Stimulated activated CD8-positive, alpha-beta memory T cell treated with anti-CD3 and anti-CD28 coated beads, Interleukin-15, amount 100 ng/mL, for 4 hours (primary cell): ENCODE measurements at places on chromosomes 6 and 20.
A peak's percentile ranks its signal among the peaks of the same experiment; 100 is the strongest.

DNA sequence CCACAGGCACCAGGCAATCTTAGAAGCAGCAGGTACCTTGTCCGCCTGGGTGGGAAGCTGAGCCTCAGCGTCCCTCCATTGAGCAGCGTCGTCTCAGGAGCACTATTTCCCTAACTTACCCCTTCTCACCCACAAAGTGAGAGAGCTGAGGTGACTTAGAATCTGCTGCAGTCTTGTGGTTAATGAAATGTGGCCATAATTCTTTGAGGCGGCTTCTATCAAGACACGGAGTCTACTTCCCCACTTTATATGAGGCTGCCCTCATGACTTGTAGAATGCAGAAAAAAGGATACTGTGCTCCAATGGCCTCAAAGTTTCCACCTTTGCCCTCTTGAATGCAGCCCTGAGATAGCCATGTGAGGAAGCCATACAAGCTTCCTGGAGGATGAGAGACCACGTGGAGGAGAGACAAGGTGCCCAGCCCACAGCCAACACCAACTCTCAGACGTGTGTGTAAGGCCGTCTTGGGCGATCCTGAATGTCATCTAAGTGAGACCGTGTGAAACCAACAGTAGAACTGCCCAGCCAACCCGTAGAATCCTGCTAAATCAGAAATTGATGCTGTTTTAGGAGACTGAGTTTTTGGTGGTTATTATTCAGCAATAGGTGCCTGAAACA, 9.1 kb upstream of the TAGAP start:
- no peak for DNase-seq

GRCh38 chr6:34177181-34177591, 31.3 kb upstream of the GRM4 start:
- no peak for DNase-seq

DNA sequence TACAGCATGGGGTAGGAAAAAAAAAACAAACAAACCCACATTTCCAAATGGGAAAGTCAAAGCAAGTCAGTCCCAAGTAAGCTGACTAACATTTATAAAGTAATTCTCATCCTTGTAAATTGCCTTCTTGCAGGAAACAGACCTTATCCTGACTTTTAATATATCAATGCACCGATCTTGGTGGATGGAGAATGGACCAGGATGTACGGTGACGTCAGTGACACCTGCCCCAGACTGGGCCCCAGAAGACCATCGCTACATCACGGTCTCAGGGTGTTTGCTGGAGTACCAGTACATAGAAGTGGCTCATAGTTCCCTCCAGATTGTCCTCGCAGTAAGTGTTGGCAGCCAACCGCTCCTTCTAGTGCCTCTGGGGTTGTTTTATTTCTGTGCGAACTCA, 304.2 kb upstream of the RNF217 start:
- no peak for DNase-seq

GRCh38 chr6:24996269-24996836, 60.6 kb upstream of the RIPOR2 start:
- DNase-seq, result no peak

- DNase-seq, result no peak
These were observed 96.1 kb downstream of the VEGFA start for GRCh38 chr6:43865932-43866645.

- no peak for DNase-seq
These were observed 165.9 kb downstream of the NRN1 start for GRCh38 chr6:5840734-5841390.

DNA sequence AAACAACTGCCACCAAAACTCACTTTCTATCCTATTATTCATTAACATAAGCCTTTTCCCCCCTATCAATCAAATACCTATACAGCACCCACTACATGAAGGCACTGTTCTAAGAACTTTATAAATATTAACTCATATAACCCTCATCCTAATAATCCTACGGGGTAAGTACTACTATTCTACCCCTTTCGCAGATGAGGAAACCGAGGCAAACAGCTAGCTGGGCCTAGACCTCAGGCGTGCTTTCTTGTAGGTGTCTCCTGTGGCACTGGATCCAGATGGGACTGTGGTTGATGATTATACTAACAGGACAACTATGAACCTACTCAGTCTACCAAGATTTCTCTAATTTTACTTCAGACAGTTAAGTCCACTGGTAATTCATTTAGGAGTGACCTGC, 131.6 kb downstream of the ZMYND8 start:
- DNase-seq, result no peak

DNA sequence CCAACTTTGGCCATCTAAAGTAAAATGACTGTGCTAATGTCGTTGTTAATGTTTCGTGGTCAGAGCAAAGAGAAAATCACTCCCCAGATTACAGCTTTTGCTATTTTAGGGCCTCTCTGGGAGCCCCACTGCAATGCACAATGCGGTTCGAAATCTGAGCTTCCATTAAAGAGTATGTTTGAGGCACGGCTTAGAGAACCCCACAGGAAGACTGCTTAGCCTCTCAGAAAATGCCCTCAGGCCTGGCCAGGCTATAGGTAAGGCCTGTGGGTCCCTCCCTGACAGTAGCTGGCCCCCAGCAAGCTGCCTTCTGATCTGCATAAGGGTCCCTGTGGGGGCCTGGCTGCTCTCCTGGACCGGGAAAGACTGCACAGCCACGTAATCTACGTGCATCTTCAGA, 274.6 kb downstream of the PTPRT start:
- DNase-seq, result no peak

DNA sequence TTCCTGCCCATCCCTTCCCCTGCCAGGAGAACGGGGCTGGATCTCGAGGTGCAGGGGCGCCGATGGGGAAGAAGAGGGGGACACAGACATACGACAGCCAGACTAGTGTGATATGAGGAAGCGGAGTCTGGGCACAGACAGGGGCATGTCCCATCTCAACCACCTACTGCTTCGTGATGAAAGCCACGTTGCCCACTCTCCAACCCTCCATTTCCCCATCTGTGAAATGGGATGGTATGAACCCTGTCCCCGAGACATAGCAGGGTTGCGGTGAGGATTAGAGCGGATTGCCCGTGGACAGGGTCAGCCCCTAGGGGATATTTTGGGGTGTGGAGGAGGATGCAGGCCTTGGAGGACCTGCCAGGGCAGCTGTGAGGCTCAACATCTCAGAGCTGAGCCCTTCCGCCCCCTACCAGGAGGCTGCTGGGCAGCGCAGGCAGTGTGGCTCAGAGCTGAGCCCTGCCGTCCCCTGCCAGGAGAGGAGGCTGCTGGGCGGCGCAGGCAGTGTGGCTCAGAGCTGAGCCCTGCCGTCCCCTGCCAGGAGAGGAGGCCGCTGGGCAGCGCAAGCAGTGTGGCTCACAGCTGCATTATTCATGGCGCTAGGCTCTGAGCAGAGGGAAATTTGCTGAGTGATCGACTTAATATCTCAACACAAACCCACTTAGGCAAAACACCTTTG, 71.7 kb downstream of the GRM4 start:
- no peak for DNase-seq

DNA sequence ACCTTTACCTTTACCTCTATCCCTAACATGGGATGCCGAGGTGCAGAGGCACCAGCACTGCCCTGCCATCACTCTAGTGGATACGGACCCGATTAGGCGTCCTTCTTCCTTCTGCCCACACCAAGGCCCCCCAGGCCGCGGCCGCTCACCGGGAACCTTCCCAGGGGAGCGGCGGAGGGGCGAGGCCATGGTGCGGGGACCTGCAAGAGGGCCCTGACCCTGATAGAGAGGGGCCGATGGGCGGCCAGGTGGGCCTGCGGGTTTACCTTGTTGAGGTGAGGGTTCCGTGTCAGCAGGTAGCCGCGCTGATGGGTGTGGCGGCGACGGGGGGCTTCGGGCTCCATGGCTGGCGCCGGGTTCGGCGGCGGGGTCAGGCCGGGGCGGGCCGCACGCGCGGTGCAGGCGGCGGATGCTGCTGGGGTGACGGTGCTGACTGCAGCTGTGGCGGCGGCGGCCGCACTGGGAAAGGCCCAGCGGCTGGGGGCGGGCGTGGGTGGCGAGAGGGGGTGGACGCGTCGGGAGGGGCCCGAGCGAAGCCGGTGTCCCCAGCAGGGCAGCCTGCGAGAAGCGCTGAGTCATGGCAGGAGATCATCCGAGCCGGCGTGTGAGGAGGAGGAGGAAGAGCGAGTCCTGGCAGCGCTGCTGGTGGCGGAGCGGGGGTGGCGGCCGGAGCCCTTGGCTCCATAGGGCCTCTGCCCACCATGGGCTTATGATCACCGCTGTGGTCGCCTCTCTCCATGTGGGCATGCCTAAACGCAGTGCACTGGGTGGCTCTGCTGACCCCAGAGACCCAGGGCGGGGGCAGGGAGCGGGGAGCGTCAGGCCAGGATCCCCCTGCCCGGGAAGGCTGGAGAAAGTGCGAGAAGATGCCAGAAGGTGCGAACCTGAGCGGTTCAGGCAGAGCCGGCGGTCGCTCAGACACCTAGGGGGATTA, at the start of gene ME1:
TSS of gene ME1 (minus strand) at position 441 of the 934 bp plus-strand sequence. CDS start at position 344, 97 bp downstream.
- DNase-seq, result peak; percentile 27

GRCh38 chr6:155085582-155086257, 90.6 kb downstream of the TIAM2 start:
- no peak for DNase-seq

DNA sequence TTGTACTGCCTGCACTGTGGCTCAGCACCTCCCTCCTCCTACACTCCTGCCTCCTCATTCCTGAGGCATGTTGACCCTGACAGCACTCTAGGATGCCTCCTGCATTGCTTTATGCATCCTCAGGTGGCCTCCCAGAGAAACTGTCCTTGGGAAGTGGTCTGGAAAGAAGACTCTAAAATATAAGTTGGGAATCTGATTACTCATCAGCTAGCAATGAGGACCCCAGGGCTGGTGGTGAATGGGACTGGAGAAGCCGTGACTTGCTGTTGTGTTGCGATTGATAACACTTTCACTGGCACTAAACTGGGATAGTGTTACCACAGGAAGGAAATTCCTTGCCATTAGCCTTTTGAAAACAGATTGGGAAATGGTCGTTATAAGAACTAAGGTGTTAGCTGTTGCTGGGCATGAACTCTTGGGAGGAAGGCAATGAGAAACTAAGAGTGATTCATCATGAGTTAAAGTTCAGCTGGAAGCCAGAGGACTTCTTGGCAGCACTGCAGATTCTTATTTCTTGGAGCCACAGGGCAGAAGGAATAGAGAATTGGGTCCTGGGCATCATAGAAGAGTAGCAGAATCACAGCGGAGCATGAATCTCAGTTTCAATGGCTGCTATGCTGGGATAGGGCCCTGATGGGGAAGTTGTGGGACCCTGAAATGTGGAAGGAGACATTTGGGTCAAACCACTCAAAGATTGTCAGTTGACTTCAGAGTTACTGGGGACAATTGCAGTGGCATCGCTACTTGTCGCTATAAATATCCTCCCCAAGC, 10.1 kb upstream of the SIRPD start:
- no peak for DNase-seq
